ENCODE measurements at places on chromosomes 12 and 14. TPM values are rescaled to one million over a fixed set of nuclear protein-coding genes. Genes with fewer than 3 reads are reported as not detected.

Gene RIC8B
- 11.4 TPM for total RNA-seq

Gene LPAR5
- total RNA-seq: 4.1 TPM

Gene PROX2
- total RNA-seq: 0.05 TPM

DNA sequence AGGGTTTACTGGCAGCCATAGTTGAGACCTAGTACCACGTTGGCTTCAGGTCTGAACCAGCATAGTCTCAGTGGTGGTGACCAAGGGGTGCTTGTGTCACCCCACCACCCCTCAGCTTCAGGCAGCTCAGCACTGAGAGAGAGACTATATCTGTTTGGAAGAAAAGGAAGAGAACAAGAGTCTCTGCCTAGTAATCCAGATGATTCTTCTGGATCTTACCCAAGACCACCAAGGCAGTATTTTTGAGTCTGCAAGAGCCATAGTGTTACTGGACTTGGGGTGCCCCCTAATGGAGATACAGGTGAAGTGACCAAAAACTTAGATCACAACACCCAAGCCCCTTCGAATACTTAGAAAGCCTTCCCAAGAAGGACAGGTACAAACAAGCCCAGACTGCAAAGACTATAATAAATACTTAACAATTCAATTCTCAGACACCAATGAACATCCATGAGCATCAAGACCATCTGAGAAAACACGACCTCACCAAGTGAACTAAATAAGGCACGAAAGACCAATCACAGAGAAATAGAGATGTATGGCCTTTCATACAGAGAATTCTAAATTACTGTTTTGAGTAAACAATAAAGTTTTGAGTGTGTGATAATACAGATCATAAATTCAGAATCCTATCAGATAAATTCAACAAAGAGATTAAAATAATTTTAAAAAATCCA lies 107.0 kb downstream of the HELB start:
- peak; percentile 26 for DNase-seq

GRCh38 chr14:89388853-89389252 lies 28.2 kb downstream of the FOXN3 start:
- no peak for DNase-seq

DNA sequence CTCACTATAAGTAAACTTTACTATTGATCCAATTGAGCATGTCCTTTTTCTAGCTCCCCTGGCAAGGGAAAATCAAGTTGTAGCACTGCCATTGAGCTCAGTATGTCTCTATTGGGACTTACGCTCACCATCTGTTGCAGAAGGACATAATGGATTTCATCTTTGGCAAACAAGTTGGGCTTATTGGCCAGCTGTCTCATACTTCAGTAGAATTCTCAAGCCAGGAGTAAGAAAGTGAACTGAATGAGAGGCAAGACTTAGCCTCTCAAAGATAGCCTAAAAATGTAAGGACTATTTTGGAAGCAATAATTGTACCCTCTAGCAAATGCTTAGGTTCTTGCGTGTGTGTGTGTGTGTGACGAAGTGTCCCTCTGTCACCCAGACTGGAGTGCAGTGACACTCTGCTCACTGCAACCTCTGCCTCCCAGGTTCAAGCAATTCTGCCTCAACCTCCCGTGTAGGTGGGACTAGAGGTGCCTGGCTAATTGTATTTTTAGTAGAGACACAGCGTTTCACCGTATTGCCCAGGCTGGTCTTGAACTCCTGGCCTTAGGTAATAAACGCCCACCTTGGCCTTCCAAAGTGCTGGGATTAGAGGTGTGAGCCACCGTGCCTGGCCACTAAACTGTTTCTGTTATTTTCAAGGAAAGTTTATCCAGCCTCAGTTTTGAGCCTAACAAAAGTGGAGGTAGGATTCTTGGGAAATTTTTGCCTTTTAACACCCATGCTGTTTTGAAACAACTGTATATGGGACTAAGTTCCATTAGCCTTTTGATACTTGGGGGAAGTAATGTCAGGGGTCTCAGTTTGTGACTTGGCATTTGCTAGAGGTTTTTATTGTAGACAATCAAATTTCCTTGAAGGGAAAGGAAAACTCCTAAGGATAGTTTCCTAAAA lies 7.0 kb downstream of the HNRNPA1 start:
- DNase-seq: no peak

DNA sequence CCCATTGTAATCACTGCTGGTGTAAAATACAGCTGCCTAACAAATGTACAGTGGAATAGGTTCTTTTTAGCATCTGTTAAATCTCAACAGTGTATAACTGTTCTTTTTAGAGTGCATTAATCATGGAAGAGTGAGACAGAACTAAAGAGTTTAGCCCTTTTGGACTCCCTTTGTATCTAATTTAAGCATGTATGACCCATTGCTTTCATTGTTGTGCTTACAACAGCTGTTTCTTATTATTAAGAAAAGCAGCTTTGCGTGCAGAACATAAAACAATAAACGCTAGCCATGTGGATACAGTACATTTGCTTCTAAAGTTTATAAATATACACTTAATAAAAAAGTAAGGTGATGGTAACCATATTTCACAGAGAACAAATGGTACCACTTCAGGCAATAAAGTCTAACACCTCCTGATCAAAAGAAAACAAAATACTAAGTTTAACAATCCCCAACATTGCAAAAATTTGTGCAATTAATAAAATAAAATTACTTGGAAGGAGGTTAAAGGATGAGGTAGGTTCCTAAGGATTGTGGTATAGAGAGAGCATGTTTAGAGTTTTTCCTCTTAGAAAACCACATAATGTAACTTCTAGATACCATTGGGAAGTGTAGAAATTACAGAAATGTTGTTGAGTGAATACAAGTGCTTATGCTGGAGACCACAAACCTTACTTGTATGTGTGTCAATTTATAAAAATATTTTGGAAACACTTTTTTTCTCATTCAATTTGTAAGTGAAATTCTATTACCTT lies 448.7 kb downstream of the SLC6A15 start:
- no peak for DNase-seq

GRCh38 chr12:66441905-66442559 lies 139.7 kb downstream of the HELB start:
- DNase-seq: no peak

- DNase-seq: no peak
Observed at GRCh38 chr14:94411638-94412037, 23.2 kb upstream of the SERPINA1 start.

GRCh38 chr14:105358140-105358846 lies 40.0 kb upstream of the TEX22 start:
- no peak for DNase-seq

Data from activated T-helper 2 cell treated with anti-CD3 and anti-CD28 coated beads, Interferon-gamma antibody, Interleukin-2, Interleukin-4, amounts not matched to agents 10 μg/mL and 5 μg/mL and 100 μg/mL, durations not matched to agents 14 hours and 24 hours and 36 hours (primary cell).